Aortic smooth muscle cell (primary cell): ENCODE measurements at places on chromosomes 1 and 21. TPM values are rescaled to one million over a fixed set of nuclear protein-coding genes. Genes with fewer than 3 reads are reported as not detected.

Gene GSTM1
- 11.4 TPM in 1 of 2 replicates, not detected in the other for total RNA-seq

Gene DNM3
- total RNA-seq = 1.1 and 1.2 TPM in 2 replicates

Gene NR5A2
- total RNA-seq = 0.12 and 0.13 TPM in 2 replicates

Gene ADSS2
- 38.5 and 43.1 TPM in 2 replicates for total RNA-seq

Gene SLC5A9
- total RNA-seq = not detected in 2 replicates
